ENCODE measurements at places on chromosomes 13 and 19.

DNA sequence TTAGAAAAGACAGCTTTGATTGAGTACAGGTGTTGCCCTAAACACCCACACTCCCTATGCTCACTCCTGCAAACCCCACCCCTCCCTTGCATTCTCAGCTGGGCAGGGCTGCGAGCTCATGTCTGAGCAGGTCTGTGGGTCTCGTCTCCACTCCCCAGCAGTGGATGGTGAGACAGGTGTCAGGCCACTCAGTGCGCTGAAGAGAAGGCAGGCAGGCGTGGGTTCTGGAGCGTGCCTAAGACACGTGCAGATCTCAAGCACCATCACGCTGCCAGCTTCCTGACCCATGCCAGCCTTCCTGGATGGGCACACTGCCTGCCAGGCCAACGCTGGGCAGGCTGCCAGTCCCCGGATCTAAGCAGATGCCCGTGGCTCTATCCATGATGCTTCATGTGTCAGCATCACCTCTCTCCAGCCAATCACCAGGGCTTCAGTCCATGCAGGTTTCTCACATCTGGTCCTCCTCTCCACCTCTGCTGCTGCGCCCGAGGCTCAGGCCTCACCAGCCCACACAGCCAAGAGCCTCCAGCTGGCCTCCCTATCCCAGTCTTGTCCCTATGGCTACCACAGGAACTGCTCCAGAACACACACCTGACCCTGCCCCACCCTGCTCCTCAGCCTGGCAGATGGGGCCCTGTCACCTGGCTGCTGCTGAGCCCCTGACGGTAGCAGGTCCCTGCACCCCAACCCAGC lies 42.6 kb downstream of the EPS15L1 start:
- DNase-seq = no peak

- no peak for DNase-seq
These were observed 189.5 kb downstream of the LMO7 start for GRCh38 chr13:75825594-75825993.

GRCh38 chr13:39148513-39148961 lies 110.3 kb downstream of the NHLRC3 start:
- DNase-seq = no peak

- DNase-seq = no peak
These were observed 27.6 kb upstream of the MAP3K10 start for GRCh38 chr19:40163541-40164129.

DNA sequence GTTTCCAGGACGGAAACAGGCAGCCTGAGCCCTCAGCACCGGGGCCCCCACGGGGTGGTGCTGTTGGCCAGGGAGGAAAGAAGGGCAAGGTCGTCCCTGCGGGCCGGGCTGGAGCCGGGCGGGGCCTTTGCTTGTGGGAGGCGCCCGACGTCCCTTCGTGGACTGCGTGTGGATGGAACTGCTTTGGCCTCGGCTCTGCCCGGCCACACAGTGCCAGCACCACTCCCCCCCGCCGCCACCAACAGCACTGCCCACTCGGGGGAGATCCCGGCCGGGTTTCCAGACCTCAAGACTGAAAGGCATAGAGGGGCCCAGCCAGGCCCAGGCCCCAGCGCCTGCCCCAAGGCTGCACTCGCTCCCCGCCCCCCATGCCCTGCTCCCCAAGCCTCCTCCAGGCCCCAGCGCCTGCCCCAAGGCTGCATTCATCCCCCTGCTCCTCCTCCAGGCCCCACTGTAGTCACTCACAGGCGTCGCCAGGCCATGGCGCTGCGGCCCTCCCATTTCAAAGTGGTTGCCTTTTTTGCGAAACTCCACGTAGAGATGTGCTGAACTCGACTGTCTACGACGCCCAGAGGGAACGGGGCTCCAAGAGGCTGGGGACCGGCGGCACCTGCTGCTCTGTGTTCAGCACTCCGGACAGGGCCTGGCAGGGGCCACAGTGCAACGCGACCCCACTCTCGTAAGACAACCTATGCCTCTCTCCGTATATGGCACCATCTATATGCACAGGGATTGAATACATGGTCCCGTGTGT lies 22.5 kb downstream of the C13orf46 start:
- peak; percentile 78 for DNase-seq
